Fibroblast of lung (primary cell): ENCODE measurements at places on chromosomes 3 and 15. TPM values are rescaled to one million over a fixed set of nuclear protein-coding genes. Genes with fewer than 3 reads are reported as not detected.

DNA sequence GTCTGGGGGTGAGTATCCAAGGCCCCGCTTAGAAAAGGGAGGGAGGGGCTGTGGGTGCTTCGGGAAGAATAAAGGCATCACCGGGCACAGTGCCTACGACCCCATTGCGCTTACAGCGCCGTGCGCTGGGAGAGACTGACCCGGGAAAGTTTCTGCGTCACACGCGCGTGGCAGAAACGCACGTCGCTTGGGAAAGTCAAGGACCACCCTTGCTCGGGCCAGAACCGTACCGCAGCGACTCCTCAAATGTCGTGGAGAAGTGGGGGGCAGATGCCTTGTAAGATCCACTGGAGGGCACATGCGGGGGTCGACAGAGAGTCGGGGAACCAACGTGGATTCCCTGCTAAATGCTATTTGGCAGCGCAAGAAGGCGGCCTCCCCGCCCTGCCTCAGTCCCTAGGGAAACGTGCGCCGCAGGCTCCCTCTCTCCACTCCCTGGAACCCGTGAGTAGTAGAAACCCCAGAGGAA lies 2.4 kb downstream of the ADAMTS9 start:
- DNase-seq = peak; percentile 52

DNA sequence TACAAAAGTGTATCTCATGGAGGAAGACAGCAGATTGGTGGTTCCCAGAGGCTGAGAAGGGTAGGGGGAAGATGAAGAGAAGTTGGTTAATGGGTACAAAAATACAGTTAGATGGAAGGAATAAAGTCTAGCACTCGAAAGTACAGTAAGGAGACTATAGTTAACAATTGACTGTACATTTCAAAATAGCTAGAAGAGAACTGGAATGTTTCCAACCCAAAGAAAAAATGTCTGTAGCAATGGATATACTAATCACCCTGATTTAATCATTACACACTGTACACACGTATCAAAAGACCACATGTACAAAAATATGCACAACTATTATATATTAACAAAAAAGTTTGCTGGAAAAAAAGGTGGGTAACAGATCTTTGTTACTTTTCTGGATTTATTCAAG lies 57.3 kb downstream of the THRB start:
- no peak for DNase-seq

DNA sequence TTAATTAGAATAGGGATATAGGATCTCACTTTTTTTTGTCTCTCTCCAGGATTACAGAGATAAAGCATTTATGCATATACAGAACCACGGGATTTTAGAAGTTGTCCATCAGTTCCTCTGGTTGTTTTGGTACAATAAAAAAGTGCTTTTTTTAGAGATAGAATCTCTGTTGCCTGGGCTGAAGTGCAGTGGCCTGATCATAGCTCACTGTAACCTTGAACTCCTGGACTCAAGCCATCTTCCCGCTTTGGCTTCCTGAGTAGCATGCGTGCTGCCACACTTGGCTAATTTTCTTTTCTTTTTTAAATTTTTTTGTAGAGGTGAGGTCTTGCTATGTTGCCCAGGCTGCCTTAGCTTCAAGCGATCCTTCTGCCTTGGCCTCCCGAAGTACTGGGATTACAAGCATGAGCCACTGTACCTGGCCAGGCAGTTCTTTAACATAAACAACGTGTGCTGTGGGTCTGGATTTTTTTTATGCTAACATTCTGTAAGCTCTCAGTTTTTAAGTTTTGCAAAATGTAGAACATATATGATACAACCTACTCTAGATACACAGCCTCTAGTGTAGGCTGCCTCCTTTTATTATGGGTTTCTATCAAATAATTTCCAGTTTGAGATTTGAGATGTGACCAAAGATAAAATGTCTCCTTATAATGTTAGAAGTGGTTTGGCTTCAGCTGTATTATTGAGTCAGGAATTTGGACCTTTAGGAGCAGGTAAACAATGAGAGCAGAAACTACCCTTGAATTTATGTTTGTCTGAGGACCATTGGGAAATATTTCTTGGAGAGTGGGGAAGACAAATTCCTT lies 57.4 kb upstream of the ULK4 start:
- no peak for DNase-seq

GRCh38 chr3:141338881-141339280 lies 29.4 kb upstream of the ZBTB38 start:
- DNase-seq = no peak

GRCh38 chr3:113008117-113008516 lies 17.3 kb downstream of the GTPBP8 start:
- peak; percentile 26 for DNase-seq

- peak; percentile 89 for DNase-seq
Measured at GRCh38 chr15:98983334-98983733, 24.3 kb downstream of the PGPEP1L start.

DNA sequence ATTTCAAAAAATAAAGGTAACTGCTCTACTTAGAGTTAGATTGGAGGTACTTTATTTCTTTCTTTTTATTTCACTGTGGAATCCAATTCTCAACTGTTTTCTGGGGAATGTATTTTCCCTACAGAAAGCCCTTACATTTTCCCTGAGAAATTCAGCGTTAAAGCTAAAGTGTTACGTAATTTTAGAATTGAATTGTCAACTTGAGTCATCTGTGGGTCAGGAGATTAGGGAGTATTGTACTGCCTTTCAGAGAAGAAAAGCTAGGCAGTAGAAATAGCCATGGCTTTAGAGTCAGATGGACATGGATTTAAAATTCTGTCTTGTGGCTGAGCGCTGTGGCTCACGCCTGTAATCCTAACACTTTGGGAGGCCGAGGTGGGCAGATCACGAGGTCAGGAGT lies 728.6 kb downstream of the ROBO1 start:
- no peak for DNase-seq

CLRN1 gene
- polyA plus RNA-seq = not detected in 2 replicates

CD200R1 gene
- polyA plus RNA-seq = 1.1 TPM in 1 of 2 replicates, not detected in the other

TIMP4 gene
- 2.8 and 5.2 TPM in 2 replicates for polyA plus RNA-seq

GOLGA8G gene
- polyA plus RNA-seq = not detected in 2 replicates
